ENCODE measurements at places on chromosomes 2 and 18.

- no peak for DNase-seq
These were observed 129.3 kb upstream of the EPAS1 start for GRCh38 chr2:46167924-46168323.

DNA sequence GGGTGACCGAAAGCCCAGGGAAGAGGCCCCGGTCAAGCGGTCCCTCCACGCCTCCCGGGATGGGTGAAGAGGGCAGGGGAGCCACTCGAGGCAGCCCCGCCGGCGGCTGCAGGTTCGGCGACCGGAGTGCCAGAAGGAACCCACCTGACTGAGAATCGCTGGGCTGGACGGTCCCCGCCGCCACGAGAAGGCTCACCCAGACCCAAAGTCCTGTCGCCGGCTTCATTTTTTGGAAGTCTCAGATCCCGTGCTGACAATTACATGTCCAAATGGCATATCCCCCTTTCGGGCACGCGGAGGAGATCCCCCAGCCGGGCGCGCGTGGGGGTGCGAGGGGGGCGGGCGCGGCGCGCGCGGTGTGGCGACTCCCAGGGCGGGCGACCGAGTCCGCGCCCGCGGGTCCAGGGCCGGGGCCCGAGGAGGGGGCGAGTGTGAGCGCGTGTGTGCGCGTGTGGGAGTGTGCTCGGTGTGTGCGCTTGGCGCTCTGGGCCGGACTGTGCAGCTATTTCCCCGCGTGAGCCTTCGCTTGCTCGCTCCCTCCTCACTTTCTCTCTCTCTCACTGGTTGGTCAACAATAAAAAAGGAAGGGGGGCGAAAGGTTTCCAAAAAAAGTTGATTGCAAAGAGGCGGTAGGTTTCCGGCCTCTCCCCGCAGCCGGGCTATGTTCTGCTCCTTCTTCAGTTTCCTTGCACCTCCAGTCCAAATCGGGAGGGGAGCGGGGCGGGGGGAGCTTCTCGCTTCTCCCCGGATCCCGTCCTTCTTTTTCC is at the start of gene ERBB4:
Gene ERBB4, minus strand, starts transcription at position 498 of the 767 bp plus-strand sequence. Its CDS starts 272 bp downstream, at position 226.
- no peak for DNase-seq

- no peak for DNase-seq
These were observed 71.3 kb downstream of the TNFRSF11A start for GRCh38 chr18:62396381-62396780.

DNA sequence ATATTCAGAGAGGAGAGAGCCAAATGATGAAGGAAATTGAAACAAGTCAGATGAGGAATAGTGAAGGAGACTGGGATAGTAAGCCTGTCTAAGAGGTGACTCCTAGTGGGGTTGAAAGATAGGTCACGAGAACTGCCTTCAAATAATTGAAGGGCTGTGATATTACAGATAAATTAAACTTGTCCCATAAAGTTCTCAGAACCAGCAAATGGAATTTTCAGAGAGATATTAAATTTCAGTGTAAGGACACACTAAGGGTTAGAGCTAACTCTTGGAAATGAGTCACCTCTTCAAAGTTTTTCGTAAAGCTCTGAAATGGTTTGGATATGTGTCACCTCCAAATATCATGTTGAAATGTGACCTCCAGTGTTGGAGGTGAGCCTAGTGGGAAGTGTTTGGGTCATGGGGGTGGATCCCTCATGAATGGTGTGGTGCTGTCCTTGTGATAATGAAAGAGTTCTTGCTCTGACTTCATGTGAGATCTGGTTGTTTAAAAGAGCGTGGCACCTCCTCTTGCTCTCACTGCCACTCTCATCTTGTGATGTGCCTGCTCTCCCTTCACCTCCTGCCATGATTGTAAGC is 87.3 kb downstream of the BABAM2 start:
- no peak for DNase-seq

DNA sequence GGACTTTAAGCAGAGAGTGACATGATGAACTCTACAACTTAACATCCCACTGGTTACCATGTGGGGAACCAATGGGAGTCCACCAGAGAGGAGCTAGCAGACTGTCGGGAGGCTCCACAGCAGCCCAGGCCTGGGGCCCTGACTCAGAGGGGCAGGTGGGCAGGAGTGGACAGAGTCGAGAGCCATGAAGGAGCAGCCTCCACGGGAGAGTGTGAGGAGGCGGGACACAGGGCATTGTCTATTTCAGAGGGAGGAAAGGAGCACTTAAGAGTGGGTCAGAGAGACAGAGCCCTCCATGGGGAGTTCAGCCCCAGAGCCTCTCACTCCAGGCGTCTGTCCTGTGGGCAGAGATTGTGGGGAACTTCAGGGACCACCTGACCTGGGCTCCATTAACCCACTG is 118.7 kb downstream of the CYP26B1 start:
- DNase-seq: no peak

DNA sequence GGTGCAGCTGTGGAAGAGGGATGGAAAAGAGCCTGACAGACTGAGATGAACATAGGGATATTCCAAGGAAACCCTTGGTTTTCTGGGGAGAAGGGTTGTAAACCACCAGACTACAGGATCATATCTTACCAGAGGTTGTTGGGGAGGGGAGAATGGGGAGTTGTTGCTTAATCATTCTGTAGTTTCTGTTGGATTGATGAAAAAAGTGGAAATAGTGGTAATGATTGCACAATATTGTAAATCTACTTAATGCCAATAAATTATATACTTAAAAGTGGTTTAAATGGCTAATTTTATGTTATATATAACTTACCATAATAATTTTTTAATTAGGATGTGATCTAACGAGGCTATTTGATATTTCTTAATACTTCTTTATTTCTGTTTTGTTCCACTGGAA is 800.9 kb downstream of the BCL11A start:
- DNase-seq: no peak

DNA sequence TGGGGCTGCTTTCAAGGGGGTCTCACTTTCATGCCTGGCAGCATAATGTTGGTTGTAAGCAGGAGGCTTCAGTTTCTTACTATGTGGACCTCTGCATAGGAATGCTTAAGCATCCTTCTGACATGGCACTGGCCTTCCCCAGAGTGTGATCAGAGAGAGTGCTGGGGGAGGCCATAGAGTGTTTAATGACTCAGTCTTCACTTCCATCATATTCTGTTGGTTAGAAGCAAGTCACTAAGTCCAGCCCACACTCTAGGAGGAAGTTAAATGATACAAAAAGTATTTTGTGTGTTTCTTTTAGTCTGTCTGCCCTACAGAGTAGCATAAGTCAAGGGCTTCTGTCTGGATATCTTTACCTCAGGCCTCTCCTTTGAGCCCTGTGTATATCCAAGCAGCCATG is 64.9 kb downstream of the GALNT1 start:
- DNase-seq: no peak

DNA sequence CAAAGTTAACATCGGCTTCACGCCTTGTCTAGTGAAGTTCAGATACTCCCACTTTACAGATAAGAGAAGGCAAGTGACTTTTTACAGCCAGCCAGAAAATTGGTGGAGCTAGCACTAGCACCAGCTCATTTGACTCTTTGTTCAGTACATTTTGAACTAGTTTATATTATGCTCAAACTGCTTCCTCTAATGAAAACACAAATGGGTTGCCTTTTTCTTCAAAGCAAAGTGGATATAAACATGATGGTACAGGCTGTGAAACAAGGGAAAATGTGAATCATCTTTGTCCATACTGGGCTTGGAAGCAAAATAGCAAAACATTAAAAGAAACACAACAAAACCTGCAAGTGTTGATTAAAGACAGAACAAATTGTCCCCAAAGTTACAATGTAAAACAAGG is 99.6 kb upstream of the LHCGR start:
- no peak for DNase-seq

GRCh38 chr2:84029903-84030575 is 429.0 kb downstream of the SUCLG1 start:
- DNase-seq: no peak
